Activated CD4-positive, alpha-beta T cell treated with anti-CD3 and anti-CD28 coated beads, Interleukin-2, amount 50 U/mL, for 1 hour (primary cell): ENCODE measurements at places on chromosomes 7 and 10.

- DNase-seq: no peak
Measured at GRCh38 chr10:119928411-119928810, 35.9 kb downstream of the SEC23IP start.

DNA sequence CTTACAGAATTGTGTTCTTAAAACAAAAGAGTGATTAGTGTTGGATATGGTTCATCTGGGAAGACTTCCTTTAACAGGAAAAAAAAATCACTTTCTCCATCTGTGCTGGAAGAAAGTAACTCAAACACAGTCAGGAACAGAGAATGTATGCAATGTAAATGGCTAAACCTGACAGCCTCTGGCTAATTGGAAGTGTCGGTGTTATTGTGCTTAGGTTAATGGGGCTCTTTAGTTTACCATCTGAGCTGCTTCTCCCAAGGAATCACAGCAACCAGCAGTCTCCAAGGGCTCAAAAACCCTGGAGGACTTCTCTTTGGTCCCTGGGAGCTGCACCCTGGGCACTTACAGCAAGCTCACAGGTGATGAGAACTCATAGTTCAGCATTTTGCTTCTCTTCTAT is 724.5 kb downstream of the LRMDA start:
- no peak for DNase-seq

GRCh38 chr7:45035893-45036292 is 35.9 kb downstream of the CCM2 start:
- no peak for DNase-seq

DNA sequence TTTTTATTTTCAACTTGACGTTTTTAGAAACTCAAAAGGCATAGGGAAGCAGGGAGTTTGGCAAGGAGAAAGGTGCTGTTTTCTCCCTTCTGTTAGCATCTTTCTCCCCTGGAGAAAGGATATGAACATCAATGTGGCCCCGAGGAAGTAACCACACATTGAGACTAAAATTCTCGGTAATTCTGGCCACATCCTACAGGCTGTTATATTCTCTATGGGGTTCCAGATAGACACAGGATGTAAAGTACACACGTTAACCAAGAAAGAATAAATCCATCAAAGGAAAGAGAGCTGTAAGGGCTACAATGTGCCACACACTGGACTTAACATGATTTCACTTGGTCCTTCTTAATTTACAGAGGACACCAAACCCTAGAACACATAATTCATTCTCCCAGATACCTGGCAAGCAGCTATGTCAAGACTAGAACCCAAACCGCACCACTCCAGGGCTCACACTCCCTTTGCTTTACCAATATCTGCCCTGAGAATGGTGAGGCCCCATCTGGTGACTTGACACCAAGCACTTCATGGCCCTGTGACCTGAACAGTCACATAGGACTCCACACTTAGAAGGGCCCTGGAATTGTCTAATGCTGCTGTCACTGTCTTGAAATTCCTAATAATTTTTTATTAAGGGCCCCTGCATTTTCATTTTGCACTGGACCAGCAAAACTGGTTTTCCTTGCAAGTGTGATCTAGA is 73.9 kb downstream of the PRLHR start:
- DNase-seq: no peak

GRCh38 chr7:128906001-128906765 is 4.3 kb downstream of the KCP start:
- DNase-seq: no peak

- DNase-seq: no peak
Measured at GRCh38 chr7:140423501-140423900, 19.6 kb downstream of the RAB19 start.

DNA sequence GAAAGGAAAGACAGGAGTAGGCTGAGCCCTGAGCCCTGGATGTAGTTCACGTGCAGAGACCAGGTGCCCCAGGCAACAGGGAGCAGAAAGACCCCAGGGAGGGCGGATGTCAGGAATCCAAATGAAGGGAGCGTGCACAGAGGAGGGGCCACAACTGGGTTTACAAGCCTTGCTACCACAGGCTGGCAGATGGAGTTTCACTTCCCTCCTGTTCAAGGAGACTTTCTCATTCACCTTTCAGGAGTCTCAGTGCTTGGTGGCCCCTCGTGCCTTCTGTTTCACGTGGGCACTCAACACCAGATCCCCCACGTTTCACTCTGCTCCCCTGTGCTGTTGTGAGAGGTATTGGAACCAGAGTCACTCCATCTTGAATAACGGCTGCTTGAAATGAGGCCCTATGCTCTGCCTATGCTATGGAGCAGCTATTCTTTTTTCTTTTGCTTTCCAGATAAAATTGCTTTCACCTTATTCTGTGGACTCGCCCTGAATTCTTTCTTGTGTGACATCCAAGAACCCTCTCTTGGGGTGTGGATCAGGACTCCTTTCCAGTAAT is 601.4 kb upstream of the IGFBP3 start:
- no peak for DNase-seq

- DNase-seq: no peak
Measured at GRCh38 chr7:135197343-135197742, 14.0 kb downstream of the WDR91 start.

- no peak for DNase-seq
Measured at GRCh38 chr10:11539191-11539868, 72.1 kb downstream of the USP6NL start.

DNA sequence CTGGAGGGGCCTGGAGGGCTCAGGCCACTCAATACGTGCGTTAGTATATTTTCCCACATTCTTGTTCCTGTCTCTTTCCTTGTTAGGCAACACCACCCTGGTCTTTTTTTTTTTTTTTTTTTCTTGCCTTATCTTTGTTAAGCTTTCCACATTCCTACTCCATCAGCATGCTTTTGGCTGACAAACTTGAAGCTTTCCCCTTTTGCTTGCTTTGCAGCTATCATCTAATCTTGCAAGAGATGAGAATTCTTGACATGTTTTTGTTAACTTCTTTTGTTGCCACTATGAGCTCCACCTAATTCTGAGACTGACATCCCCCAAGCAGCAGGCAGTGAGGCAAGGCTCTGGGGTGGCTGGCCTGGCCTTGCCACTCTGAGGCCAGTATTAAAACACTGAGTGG is 52.5 kb upstream of the NRP1 start:
- no peak for DNase-seq

DNA sequence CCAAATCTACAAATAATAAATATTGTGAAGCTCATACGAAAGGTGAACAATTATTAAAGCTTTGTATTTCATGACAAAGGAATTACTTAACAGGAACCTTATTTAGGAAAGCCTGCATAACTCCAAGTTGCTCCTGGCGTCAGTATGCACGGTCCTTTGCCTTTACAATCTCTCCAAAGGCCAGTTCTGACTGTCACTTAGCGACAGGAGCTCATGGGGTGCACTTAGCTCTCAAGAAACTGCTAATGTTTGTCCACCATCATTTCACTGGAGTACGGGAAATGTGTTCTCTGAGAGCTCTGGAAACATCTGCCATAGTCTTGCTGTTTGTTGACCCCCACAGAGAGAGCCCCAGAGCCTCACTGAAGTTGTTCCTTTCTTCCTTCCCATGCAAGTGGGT is 781.5 kb upstream of the POM121L12 start:
- no peak for DNase-seq

- DNase-seq: no peak
Measured at GRCh38 chr7:142560166-142560565, 189.1 kb upstream of the PRSS1 start.

DNA sequence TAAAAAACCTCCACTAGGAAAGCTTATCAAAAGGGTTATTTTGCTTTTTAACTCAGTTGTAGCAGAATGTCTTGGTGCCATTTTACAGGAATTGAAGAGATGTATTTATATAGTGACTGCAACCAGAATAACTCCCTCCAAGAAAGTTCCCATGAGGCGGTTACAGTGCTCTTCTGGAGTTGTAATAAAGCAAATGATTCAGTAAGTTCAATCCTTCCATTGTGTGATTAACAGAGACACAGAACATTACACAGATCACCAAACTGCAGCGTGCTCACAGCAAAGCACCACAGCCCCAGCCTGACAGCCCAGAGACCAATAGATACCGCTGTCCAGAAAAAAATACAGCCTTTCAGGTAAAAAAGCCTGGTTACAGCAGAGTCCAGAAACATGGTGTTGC is 21.9 kb upstream of the CABCOCO1 start:
- DNase-seq: no peak

DNA sequence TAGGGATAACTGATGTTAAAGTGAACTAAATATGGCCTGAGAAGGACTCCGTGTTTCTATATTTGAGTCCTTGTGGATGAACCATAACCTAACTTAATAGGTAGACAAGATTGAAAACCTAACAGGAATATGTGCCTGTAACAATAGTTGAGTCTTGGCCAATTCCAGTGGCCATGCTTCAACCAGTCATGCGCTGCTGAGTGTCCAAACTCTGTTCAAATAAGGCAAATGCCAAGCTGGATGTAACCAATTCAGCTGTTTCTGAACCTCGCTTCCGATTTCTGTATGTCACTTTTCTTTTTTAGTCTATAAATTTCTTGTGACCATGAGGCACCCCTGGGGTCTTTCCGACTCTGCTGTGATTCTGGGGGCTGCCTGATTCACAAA is 608.2 kb downstream of the GALNT17 start:
- DNase-seq: no peak

- DNase-seq: no peak
Measured at GRCh38 chr10:89870936-89871335, 169.5 kb downstream of the KIF20B start.

DNA sequence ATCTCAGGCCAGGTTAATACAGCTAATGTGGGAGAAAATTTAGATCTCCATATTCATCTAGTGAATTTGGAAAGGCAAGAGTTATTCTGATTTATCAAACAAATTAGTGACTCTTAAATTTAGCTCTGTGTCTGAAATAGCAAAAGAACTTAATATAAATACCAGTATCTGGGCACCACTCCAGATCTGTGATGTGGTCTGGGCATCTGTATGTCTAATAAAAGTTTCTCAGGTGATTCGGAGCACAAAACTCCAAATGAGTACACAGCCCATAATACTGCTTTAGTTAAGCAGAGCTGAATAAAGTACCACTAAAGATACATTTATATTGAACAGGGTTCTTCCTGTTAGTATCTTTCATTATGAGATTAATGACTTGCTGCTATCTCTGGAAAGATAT is 261.4 kb downstream of the BAMBI start:
- no peak for DNase-seq

- peak; percentile 8 for DNase-seq
Measured at GRCh38 chr7:77651575-77652162, 44.6 kb upstream of the RSBN1L start.

DNA sequence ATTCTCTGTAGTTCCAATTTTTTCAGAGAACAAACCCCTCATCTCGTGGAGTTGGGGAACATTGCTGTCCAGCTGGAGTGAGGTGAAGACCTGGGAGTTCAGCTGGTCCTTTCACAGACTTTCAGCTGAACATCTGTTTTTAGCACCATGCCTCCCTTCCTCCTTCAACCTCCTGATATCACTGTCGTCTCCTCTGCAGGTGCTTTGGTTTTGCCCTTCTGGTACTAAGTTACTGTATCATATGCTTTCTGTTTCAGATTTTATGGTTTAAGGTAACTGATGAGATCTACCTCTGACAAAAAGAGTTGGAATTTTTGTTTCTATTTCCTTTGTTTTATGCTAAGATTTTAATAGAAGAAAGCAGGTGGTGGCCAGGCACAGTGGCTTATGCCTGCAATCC is 102.9 kb downstream of the ZNF438 start:
- DNase-seq: no peak

GRCh38 chr7:140769852-140770251 is 73.3 kb downstream of the NDUFB2 start:
- no peak for DNase-seq

DNA sequence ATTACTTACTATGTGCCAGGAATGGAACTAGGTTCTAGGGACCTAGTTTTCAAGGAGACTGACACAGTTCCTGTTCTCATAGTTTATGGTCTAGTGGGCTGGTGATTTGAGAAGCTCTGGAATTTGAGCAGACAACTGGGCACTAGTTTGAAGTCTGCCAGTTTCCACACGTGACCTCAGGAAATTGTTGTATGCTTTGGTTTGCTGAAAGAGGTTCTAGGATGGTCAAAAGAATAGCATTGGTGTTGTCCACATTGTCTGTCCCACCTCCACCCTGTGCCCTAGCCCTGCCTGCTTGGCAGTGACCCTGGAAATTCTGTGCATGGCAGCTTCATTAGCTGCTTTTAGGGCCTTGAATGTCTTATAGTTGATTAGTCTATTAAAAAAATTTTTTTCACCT is 28.7 kb downstream of the GBF1 start:
- no peak for DNase-seq

DNA sequence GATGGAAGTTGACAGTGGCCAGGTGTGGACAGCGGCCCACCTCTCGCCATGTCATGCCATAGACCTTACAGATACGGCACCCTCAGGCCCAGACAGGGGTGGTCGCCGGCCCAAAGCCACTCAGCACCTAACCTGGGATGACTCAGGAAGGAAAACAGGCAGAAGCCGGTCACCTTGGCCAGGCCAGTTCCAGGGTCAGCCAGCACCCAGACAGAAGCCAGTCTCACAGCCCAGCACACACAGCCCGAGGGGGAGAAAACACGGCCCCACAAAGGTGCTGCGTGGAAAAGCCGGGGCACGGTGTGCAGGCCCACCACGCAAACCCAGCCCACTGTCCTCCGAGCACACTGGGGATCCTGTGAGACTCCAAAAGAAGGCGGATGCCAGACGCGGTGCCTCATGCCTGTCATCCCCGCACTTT is 95.2 kb upstream of the DNAAF5 start:
- no peak for DNase-seq

- DNase-seq: peak; percentile 55
Measured at GRCh38 chr7:128135515-128136214, 104.4 kb upstream of the LRRC4 start.

DNA sequence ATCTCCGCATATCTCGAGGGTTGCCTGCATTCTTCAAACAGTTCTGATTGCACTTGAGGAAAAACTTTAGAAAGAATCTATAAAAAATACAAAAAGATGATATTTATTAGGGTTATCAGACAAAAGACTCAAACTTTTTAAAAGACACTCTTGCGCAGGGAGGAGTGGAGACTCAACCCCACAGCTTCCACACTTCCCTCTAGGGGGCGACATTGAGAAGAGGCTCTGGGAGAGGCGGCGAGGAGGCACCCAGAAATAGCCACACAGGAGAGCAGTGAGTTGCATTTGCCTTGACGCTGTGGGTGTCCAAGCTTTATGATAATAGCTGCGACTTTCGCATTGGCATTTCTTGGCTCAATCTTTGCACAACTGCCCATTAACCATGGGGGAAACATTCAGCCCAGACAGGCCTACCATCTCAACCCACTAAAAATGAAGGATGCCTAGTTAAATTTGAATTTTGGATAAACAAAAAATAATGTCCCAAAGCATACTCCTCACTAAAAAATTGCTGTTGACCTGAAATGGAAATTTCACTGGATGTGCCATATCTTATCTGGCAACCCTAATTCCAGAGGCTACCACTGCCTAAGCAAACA is 86.2 kb downstream of the EBF3 start:
- DNase-seq: peak; percentile 31

- no peak for DNase-seq
Measured at GRCh38 chr7:8719102-8719501, 285.7 kb downstream of the NXPH1 start.

GRCh38 chr10:7425691-7426090 is 14.9 kb upstream of the SFMBT2 start:
- no peak for DNase-seq

GRCh38 chr7:26910221-26910620 is 45.8 kb upstream of the SKAP2 start:
- DNase-seq: no peak
